ENCODE measurements at places on chromosomes 13 and 19.

- no peak for DNase-seq
These were observed 57.5 kb downstream of the ZAR1L start for GRCh38 chr13:32257649-32258048.

DNA sequence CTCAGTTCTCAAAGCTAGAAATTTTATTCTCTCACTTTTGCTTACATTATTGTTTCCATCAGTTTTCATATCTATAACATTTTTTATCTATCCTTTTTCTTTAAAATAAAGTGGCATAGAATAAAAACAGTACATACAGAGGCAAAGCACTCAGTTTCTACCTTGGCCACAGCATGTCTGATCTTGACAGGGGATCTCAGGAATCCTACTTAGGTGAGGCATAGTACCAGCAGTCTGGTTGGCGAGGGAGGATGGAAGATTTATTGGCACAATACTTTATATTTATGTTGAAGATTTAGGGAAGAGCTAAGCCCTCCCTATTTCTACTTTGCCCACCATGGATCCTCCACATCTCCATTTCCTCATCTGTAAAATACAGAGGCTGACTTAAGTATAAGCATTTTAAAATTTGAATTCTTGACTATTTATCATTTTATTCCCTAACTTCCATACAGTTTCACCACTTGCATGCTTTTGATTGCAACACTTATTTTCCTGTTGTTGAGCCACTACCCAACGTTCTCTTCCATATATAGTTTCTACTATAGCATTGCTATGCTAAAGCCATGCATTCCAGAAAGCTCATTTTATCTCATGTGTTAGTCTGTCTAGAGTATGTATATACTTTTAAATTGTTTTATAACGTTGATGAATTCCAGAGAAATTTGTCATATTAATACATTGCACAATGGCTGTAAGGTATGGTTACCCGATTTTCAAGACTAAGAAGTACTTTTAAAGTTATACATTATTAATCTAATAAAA lies 506.7 kb downstream of the KCTD12 start:
- no peak for DNase-seq

GRCh38 chr19:38303517-38304351 lies at the start of gene C19orf33:
Gene C19orf33, plus strand, starts transcription at chr19:38304251. Its CDS starts 11 bp downstream, at chr19:38304262.
- no peak for DNase-seq

- peak; percentile 9 for DNase-seq
These were observed at the start of gene GSX1 for GRCh38 chr13:27792393-27793218. Gene GSX1, plus strand, starts transcription at chr13:27792483. Its CDS starts 208 bp downstream, at chr13:27792691.

DNA sequence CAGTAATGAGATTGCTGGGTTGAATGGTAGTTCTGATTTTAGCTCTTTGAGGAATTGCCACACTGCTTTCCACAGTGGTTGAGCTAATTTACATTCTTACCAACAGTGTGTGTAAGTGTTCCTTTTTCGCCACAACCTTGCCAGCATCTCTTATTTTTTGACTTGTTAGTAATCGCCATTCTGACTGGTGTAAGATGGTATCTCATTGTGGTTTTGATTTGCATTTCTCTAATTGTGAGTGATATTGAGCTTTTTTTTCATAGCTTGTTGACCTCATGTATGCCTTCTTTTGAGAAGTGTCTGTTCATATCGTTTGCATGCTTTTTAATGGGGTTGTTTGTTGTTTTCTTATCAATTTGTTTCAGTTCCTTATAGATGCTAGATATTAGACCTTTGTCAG lies 245.0 kb downstream of the MTUS2 start:
- DNase-seq: no peak

GRCh38 chr19:58387338-58388174 lies 487 bp downstream of the RPS5 start:
- no peak for DNase-seq

DNA sequence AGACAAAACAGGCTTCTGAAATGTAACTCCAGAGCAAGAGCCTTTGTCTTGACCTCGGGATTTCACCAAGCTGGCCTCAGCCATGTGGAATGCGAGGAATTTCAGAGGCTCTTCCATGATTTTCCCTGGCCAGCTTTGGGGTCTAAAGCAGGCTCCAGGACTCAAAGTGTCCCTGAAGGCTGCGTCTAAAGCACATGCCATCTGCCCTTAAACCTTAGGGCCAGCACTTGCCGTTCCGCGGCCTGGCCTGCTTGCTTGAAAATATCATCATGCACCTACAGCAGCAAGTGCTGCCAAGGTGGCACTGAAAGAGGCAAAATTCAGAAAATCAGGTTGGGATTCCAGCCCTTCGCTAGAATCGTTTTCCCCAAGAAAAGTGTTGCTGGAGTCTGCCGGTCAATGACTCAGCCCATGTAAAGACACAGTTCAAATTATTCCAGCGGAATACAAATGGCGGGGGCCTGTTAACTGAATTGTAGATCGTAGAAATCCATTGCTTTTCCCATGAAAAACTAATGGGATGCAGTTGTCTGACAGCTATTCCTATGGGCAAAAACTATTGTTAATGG lies 105.7 kb upstream of the RAP2A start:
- no peak for DNase-seq

- no peak for DNase-seq
These were observed 114.2 kb upstream of the UQCRFS1 start for GRCh38 chr19:29326849-29327840.

GRCh38 chr13:50720861-50721671 lies 122.4 kb downstream of the DLEU7 start:
- DNase-seq: no peak

DNA sequence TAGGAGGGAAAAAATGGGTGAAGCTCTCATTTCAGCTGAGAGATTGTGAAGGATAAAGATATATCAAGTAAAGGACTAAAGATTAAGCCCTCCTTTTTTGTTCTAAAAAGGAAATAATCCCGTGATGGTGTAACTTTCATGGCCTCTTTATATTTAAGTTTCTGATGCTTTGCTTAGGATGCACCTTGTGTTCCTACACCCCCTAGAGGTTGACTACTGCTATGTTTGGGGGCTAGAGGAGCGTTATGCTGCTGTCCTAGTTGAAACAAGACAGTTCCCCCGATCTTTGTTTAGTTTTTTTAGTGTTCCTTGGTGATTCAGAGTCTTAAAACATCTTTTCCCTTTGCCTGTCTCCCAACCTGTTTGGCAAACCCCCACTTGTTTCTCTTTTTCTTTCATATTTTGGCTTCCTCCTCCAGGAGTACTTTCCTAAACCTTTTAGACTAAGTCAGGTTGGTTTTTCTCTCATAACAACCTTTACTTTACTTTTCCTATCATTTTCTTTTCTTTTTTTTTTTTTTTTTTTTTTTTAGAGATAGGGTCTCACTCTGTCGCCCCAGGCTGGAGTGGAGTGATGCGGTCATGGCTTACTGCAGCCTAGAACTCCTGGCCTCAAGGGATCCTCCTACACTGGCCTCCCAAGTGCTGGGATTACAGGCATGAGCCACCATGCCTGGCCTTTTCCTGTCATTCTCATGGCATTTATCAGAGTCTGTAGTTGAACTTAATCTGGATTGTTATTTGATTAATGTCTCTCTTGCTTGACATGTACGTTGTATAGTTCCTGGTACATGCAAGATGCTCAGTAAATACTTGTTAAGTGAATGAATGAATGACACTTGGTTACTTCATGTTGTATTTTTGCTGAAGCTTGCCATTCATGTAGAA lies 2.8 kb downstream of the UBA2 start:
- DNase-seq: peak; percentile 43
